ENCODE measurements at places on chromosomes 5 and 9.

DNA sequence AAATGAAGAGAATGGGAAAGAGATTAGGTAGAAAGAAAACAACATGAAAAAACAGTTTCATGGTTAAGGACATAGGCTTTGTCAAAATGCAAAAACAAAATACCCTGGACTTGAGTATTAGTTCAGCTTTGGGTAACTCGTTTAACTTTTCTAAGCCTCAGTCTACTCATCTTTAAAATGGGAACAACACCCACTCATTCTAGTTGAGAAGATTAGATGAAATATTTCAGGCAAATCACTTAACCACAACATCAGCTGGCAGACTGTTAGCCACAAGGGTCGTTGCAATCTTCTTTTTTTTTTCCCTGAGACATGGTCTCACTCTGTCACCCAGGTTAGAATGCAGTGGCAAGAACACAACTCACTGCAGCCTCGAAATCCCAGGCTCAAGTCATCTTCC lies 185.6 kb downstream of the DCP2 start:
- no peak for DNase-seq

- DNase-seq: no peak
Observed at GRCh38 chr5:111320953-111321352, 96.8 kb downstream of the CAMK4 start.

DNA sequence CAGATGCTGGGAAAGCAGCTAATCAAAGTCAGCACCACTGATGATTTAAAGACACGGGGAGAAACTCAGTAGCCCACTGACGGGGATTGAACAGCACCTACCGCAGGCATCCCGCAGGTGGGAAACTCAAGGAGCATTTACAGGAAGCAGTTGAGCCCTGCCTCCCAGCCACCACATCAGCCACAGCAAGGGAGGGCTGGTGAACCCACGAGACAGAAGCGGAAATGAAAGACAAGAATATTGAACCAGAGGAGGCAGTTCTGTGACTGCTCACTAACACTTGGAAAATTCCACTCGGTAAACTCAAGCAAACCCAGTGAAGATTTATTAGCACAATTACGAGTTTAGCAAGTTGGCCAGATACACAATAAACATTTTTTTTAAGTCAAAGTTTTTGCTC lies 10.6 kb upstream of the FAM163B start:
- no peak for DNase-seq

- DNase-seq: no peak
Observed at GRCh38 chr5:77663090-77663863, 24.8 kb upstream of the OTP start.

- no peak for DNase-seq
Observed at GRCh38 chr5:111952555-111952954, 195.6 kb upstream of the NREP start.

DNA sequence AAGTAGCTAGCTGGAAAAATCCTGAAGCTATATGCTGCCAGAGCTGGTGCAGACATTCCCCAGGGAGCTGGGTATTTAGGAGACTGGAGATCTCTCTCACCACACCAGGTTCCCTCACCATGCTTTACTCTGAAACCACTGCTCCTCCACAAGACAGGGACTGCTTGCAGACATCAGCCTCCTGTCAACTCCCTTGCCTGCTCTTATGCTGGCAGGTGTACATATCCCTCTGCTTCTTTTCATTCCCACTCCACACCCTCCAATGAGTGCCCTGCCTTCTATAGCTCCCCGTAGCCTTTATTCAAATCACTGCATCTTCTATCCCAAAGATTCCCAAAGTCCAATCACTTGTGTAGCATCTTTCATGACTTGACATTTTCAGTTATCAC lies 380.7 kb downstream of the NFIB start:
- no peak for DNase-seq

GRCh38 chr9:131584858-131585257 lies 39.5 kb downstream of the PRRT1B start:
- no peak for DNase-seq

GRCh38 chr9:22342491-22343217 lies 104.0 kb upstream of the DMRTA1 start:
- no peak for DNase-seq

- no peak for DNase-seq
Observed at GRCh38 chr5:8478326-8478725, 609.4 kb downstream of the MTRR start.

- no peak for DNase-seq
Observed at GRCh38 chr5:45454114-45454513, 242.1 kb downstream of the HCN1 start.

DNA sequence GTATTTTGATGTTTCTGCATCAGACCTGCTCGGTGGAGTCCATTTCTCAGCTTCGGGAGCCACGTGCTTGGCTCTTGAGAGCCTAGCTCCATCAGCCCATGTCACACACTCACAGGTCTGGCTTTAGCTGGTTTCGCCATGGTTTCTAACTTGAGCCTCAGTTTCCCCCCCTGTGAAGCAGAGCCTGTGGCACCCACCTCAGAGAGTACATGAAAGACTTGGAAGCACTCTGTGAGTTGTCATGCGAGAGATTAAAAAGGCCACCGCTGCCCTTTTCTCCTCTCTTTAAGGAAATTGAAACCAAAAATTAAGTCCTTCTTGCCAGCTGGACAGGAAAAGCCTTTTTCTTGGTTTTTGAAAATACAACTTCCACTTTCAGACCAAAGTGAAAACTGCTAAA lies 8.8 kb downstream of the TENT4A start:
- DNase-seq: no peak

GRCh38 chr5:1750469-1750868 lies 49.2 kb downstream of the MRPL36 start:
- DNase-seq: no peak

DNA sequence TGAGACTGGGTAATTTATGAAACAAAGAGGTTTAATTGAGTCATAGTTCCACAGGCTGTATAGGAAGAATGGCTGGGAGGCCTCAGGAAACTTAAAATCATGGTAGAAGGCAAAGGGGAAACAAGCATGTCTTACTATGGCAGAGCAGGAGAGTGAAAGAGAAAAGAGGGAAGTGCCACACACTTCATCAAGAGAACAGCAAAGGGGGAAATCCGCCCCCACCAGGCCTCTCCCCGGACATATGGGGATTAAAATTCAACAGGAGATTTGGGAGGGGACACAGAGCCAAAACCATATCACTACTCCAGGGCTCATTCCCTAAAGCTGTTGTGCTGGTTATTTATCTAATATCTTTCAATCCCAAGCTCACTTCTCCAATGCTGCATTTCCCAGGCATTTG lies 50.2 kb upstream of the NR3C1 start:
- DNase-seq: no peak

- DNase-seq: no peak
Observed at GRCh38 chr5:110056580-110057114, 366.9 kb downstream of the MAN2A1 start.

DNA sequence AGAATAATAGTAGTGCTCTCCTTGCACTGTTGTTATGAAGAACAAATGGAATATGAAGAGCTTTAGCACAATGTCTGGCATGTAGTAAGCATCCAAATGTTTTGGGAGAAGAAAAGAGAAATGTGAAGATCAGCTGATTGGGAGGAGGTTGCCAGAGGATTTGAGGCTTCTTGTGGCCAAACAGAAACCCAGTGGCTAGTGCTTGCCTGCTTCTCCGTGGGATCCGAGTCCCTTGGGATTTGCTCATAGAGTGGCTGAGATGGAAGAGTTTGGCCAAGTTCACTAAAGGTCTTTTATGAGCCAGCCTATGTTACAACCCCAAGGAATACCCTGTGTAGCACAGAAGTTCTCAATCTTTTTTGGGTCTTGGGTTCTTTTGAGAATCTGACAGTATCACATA lies 86.0 kb downstream of the ANGPTL2 start:
- DNase-seq: no peak

DNA sequence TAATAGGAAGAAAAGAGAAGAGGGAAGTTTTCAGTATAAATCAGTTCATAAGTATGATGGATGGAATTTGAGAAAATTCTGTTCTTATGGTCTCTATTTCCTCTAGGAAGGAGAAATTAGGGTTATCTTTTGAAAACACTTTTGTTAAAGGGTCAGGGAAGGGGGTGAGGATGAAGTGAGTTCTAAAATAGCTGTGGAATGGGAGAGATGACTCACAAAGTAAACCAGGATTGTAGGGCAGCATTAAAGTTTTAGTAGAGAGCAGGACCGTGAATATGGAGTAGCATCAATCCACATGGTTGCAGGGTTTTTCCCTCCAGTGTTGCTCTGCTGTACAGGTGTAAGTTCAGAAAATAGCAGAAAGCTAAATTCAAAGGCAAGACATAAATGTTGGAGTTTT lies 32.4 kb downstream of the MUSK start:
- DNase-seq: no peak

DNA sequence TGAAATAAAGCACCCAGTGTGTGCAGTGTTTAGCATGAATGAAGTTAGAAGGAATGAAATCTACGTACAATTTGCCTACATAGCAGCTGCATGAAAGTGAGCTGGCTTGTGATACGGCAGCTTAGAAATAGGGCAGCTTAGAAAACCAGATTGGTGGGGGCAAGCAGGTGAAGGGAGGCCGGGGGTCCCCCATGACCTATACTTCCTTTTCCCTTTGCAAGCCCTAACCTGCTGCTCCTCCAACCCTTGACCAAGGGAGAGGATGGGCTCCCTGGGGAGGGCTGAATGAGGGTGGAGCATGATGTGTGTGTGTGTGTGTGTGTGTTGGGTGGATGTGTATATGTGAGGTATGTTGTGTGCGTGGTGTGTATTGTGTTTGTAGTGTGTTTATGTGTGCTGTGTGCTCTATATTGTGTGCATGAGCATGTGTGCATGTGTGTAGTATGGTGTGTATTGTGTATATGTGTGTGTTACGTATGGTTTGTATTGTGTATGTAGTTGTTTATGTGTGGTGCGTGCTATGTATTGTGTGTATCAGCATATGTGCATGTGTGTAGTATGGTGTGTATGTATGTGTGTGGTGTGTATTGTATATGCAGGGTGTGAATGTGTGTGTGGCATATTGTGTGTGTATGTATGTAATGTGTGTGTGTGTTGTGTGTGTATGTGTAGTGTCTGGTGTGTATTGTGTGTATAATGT lies 72.1 kb downstream of the TENT4A start:
- DNase-seq: no peak

DNA sequence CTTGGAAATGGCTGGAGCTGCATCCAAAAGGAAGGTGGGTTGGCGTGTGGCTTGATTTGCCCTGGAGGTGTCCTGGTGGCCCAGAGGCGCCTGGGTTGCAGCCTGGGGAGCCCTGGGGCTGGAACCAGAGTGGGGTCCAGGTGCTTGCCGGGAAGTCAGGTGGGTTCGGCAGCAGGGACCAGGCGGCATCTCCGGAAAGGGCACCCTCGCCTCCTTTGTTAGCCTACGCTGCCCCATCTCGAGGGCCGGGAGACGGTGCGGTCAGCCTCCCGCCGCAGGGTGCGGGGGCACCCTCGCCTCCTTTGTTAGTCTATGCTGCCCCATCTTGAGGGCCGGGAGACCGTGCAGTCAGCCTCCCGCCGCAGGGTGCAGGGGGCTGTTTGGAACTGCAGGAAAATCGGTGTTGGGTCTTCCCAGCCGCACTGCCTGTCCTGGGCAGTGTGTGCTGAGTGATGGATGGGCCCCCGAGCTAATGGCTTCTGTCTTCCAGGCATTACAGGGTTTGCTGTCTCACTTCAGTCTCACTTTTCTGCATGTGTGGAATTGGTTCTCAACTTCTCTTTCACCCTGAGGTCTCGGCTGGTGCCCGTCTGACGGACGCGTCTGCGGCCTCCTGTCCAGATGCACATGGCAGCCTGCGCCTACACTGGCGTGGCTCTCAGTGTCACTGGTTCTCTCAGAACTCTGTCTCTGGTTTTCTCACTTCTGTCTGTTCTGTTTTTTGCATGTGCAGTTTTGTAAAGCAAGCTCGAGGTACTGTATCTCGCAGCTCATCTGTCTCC lies 139.0 kb downstream of the CACNA1B start:
- no peak for DNase-seq

- no peak for DNase-seq
Observed at GRCh38 chr5:74424162-74424868, 216.2 kb downstream of the ENC1 start.

GRCh38 chr5:175803736-175804454 lies 67.5 kb upstream of the CPLX2 start:
- no peak for DNase-seq

GRCh38 chr9:114785866-114786650 lies 19.8 kb downstream of the TNFSF15 start:
- no peak for DNase-seq

GRCh38 chr9:93092251-93092991 lies 3.6 kb upstream of the CARD19 start:
- DNase-seq: no peak

- no peak for DNase-seq
Observed at GRCh38 chr9:129921905-129922304, 86.6 kb downstream of the USP20 start.

- no peak for DNase-seq
Observed at GRCh38 chr5:152332716-152333460, 72.2 kb downstream of the NMUR2 start.

- DNase-seq: no peak
Observed at GRCh38 chr9:123925819-123926218, 4.1 kb downstream of the DENND1A start.

DNA sequence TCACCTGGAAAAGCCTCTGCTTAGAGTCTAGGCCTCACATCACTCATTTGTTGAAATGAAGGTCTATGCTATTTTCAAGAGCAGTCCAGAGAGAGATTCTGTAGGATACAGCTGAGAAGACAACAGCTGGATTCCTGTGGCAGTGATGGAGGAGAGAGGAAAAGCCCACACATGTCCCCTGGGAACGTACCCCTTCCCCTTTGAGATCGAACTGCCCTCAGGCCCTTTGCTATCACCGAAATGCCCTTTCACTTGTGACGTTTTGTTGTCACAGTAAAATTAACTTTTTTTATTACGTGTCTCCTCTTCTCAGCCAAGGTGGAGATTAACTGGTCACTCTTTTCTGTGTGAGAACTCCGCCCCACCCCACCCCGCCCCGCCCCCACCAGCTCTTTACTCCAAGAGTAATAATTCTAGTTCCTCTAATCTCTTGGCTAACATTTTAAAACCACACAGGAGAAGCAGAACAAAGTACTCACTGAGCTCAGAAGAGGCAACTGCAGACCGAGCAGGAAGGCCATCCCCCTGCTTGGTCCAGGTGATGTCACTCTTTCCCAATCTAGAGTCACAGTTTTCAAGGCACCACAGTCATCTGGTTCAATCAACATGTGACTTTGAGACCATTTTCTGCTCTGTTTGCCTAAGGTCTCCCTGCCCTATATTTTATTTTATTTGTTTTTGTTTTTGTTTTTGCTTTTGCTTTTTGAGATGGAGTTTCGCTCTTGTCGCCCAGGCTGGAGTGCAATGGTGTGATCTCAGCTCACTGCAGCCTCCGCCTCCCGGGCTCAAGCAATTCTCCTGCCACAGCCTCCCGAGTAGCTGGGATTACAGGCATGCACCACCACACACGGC lies 105.6 kb downstream of the SUSD1 start:
- DNase-seq: no peak

All from neural crest cell (in vitro differentiated cells).